ENCODE measurements at places on chromosomes 7 and 10.
A peak's percentile ranks its signal among the peaks of the same experiment; 100 is the strongest.

GRCh38 chr10:78390817-78391216 lies 357.2 kb downstream of the RPS24 start:
- no peak for DNase-seq

- no peak for DNase-seq
Observed at GRCh38 chr10:35465673-35466072, 129.4 kb downstream of the CCNY start.

DNA sequence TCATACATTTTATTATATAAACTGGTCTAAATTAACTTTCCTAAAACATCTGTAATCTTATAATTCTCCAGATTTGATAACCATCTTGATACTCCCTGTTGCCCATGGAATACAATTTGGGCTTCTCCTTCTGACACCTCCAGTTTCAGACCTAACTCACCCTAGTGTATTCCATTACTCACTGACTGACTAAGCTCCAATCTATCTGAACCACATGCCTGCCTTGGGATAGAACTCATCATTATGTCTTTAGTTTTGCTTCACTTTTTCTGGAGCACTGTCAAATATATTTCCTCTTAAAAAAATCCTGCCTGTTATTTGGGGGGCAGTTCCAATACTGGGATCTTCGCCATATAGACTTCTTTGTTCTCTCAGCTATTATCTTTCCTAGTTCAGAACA lies 4.9 kb upstream of the FOXP2 start:
- DNase-seq, result no peak

DNA sequence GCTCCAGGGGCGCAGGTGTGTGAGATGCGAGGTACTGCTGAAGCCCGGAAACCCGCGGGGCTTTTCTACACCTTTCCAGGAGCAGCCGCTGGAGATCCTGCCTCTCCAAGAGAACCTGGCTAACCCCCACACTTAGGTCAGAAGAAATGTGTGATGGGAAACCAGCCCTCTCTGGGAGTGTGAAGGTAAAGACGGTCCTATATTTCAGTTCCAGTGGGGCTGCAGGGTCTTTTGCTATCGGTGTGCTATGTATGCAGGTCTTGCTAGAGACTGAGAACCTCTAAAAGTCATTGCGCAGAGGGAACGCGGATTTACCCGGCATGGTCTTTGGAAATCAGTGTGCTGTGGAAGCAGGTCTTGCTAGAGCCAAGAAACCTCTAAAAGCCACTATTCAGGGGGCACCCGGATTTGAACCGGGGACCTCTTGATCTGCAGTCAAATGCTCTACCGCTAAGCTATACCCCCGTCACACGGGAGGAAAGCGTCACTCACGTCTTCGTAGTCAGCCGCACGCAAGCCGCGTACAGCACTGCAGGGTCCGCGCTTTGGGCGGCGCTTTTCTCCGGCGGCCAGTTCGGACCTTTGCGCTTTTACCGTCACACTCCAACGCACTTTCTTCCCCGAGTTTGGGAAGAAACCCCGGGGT lies 46.0 kb downstream of the ZNF777 start:
- no peak for DNase-seq

- peak; percentile 25 for DNase-seq
Observed at GRCh38 chr7:151429560-151430331, 10.2 kb downstream of the CRYGN start.

DNA sequence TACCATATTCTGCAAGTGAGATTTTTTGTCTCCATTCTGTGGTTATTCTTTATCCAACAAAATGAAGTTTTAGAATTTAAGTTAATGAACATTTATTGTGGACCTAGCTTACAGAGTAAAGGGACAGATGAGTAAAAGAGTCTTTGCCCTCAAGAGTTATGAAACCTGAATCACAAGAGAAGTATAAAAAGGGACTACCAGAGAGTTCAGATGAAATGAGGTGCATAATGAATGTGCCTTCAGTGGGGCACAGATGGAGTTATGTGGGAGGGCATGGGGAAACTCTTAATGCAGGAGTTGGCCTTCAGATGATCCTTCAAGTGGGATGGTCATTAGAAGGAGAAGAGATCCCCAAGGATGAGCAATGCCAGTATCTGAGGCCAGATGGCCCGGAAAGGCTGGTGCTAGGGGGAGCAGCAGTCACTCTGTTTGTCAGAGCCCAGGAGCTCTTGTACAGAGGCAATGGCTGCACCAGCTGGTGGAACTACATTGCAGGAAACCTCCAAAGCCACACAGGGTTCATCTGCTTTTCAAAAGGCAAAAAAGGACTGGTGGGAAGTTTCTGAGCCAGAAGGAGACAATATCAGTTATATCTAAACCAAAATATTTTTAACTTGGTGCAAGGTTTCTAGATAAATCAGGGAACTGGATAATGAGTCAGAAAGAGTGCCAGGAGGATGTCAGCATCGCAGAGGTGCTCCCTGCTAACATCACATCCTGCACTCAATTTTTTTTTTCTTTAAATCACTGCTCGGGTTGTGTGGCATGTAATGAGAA lies 162.0 kb downstream of the KLF6 start:
- DNase-seq, result peak; percentile 55

DNA sequence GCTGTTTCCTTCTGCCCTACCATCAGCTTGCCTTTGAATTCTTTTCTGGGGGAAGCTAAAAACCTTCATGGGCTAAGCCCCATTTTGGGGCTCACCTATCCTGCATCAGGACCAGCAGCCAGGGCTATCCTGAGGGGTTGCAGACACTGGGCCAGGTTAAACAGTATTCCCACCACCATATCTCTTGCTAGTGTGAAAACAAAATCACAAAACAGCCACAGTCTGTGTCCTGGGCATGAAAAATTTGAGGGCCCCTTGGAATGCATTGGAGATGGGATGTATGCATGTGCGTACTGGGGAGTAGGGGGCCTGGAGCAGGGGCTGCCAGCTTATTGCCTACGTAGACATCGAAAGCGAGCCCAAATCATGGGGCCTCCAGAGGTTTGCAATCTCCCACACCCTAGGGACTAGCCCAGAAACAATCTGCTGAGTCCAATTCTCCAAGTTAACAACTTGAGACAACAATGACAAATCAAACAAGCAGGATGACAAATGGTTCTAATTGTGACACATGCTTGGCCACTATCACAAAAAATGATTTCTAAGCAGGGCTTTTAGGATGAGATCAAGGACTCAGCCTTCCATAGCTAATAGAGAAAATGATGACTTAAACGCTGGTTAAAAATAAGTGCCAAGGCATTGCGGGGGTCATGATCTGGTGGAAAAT lies 557.1 kb downstream of the KCNMA1 start:
- no peak for DNase-seq

GRCh38 chr7:132520591-132521280 lies 55.5 kb downstream of the PLXNA4 start:
- no peak for DNase-seq

- no peak for DNase-seq
Observed at GRCh38 chr10:43824934-43825333, 176.3 kb upstream of the ZNF32 start.

GRCh38 chr7:135745703-135746312 lies 2.8 kb downstream of the FAM180A start:
- peak; percentile 66 for DNase-seq

GRCh38 chr10:85610381-85611092 lies 756.1 kb downstream of the GRID1 start:
- DNase-seq, result peak; percentile 22

DNA sequence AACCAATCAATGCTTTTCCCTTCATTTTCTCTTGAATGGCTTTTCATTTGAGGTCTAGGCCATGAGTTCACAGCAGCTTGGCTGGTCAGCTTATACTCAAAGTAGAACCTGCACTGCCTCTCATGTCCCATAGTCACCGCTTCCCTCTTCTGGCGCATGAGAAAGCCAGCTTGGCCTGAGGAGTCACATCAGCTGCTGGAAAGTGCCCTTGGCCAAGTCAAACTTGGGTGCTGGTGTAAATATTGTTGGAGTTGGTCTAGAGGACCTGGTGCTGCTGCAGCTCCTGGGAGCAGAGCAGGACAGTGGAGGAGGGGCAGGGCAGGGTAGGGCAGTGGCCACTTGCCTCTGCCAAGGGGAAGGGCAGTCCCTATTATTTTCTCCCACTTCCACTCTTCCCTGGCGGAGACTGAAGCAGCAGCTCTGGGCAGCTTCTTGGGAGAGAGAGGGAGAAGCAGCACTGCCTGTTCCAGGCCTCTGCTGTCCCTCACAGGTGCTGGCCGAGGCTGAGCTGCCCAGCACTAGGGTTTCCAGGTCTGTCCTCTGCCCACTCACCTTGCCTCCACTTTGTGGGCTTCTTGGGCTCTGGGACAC lies 12.8 kb downstream of the UBE2D4 start:
- DNase-seq, result no peak

DNA sequence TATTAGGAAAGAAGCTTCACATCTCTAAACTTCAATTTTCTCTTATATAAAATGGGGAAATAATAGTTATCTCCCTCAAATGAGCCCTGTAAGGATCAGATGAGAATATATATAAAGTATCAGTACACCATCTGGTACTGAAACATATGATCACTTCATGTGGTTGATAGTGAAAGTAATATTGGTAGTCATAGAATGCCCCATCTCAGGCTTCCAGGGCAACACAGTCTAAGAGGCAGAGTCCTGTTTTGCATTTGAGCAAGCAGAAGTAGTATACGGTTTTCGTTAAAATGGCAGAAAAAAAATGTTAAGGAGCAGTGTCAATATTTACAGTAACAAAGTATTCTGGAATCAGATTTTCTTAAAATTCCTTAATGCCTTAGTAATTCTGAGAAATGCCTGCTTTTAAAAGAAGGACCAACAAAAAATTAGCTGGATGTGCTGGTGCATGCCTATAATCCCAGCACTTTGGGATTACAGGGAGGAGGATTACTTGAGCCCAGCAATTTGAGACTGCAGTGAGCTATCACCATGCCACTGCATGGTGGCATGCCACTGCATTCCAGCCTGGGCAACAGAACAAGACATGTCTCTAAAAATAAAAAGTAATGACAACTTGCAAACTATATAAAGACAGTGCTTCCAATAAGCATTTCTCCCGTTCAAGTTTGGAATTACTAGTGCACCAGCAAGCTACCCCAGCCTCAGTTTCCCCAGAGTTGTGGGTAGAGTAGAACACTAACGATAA lies 19.8 kb downstream of the KBTBD2 start:
- DNase-seq, result no peak

- DNase-seq, result no peak
Observed at GRCh38 chr7:135744938-135745702, 3.5 kb downstream of the FAM180A start.

DNA sequence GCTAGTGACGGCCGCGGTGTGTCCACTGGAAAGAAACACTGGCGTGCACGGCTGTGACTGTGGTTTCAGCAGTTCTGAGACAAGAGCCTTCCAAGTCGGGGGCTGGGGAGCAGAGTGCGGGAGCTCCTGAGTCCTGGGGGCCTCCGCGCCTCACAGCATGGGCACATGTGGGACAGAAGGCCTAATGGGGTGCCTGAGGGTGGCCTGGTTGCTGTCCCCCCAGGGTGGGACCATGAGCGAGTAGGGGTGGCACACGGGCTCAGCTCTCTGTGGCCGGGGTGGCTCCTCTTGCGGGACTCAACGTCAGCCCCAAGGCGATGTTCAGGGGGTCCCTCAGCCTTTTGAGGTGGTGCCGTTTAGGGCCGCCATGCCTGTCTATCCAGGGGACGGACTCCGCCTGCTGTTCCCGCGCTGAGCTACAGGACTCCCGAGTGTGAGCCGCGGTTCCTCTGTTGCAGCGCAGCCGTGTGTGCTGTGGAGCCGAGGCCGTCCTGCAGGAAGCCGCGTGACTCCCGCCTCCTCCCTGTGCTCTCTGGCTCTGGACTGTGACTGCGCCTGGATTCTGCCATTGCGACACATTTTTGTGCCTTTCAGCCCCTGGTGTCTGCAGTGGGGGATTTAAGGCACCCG lies 23.5 kb upstream of the CHST12 start:
- DNase-seq, result no peak

- DNase-seq, result no peak
Observed at GRCh38 chr7:85196696-85197095, 9.8 kb upstream of the SEMA3D start.

- no peak for DNase-seq
Observed at GRCh38 chr7:34787586-34787985, 129.6 kb downstream of the NPSR1 start.

DNA sequence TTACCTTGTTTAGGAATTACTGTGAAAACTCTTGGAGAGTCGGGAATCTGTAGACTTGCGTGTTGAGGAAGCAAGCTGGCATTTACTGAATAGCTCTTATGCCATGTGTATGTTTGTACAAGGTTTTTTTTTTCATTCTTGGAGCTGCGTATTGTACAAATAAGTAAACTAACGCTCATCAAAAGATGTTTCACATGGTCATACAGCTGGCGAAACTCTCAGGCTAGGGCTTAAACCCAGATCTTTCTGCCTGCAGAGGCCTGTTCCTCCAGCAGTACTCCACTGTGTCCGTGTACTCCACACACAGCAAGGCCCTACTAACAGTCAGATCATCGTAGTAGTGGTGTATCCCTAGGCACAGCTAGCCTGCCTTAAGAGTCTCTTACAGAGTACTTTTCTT lies 7.4 kb downstream of the EDRF1 start:
- no peak for DNase-seq

DNA sequence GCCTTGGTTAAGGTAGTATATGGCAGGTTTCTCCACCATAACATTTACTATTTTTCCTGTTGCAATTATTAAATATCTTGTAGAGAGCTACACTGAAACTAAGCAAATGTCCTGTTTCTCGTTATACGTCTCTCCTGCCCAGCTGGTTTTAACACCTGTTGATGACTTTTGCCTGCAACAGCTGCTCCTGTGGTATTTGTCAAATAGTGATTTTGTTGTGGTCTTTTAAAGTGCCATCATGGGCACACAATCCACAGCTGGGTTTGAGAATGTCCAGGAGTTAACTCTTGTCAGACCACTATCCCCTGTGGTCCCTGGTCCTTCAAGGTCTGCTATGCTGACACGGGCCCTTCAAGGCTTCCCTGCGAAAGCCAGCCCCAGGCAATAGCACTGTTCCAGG lies 24.9 kb upstream of the SEC61G start:
- DNase-seq, result no peak

GRCh38 chr7:30464231-30464671 lies 14.3 kb downstream of the NOD1 start:
- DNase-seq, result no peak

- no peak for DNase-seq
Observed at GRCh38 chr7:55155351-55156117, 136.7 kb downstream of the EGFR start.

GRCh38 chr7:158111049-158111751 lies 476.4 kb downstream of the PTPRN2 start:
- DNase-seq, result no peak

DNA sequence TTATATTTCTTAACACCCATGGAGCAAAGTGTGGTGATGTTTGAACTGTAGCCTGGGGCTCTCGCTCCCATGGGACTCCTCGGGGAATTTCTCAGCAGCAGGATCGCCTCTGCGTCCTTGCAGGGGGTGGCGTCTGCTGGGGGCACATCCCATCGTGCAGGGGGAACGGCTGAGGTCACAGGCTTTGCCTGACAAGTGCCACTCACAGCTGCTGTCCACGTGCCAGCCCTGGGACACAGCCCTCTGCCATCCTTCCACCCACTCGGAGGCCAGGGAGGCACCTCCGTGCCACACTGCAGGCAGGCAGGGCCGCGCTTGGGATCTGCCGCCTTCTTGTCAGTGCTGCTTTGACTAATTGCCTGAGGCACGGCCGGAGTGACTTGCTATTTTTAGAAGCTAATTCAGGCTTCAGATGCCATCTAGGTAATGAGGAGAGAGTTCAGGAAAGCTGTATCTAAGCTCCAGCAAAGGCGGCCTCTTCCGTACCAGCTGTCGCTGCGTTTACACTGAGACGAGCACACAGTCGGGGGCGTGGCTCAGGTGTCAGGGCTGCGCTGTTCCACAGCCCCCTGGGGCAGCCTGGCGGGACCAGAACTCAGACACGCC lies 45.7 kb downstream of the PITRM1 start:
- DNase-seq, result no peak

- DNase-seq, result no peak
Observed at GRCh38 chr7:151697942-151698341, 178.2 kb upstream of the RHEB start.

Data from SJSA1 (cell line).